ENCODE measurements at places on chromosomes 6 and 20.

DNA sequence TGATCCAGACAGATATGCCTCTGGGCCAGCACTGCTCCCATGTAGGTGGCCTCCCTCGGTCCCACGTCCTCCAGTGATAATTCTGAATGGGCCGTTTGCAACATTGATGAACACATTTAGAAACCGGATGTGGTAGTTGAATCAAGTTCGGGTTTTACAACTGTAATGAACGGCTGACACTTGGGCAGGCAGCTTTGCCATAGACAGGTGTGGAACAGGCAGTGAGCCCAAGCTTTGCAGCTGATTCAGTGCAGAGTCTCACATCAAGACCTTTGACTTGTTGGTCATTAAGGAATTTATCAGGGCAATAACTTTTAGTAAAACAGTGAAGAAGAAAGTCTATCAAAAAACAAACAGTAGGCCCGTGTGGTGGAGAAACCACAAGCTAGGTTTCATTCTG, 466.6 kb upstream of the AGPAT4 start:
- no peak for DNase-seq

GRCh38 chr6:101386982-101387381, 6.5 kb upstream of the GRIK2 start:
- peak; percentile 45 for DNase-seq

DNA sequence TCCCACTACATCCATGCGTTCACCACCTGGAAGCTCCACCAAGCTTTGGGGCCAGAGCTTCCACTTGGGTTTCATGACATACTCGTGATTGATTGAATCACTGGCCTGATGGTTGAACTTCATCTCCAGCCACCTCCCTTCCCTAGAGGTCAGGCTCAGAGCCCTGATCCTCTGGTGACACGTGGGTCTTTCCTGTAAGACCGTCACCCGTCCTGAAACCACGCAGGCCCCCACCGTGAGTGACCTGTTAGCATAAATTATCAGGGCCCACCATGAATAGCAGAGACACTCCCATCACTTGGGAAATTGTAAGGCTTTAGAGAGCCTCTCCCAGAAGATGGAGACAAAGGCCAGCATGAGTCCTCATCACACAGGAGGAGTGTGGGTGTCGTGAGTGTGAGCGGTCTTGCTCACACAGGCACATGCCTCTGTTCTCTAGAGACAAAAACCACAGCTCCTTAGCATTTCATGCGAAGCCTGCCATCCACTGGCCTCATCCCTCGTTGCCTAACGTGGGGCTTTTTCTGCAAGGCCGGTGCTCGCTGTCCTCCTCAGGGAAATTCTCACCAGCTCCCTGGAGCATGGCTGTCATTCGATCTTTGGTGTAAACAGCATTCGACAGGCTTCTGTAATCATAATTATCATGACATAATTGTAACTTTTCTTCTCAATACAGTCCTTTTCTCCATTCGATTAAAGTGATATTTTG, 65.1 kb upstream of the DUSP22 start:
- DNase-seq = no peak

- no peak for DNase-seq
Measured at GRCh38 chr6:69813508-69813907, 16.7 kb upstream of the LMBRD1 start.

GRCh38 chr20:44080064-44080463, 106.9 kb downstream of the JPH2 start:
- DNase-seq = peak; percentile 48

- no peak for DNase-seq
Measured at GRCh38 chr6:165645919-165646318, 17.1 kb downstream of the PDE10A start.

- no peak for DNase-seq
Measured at GRCh38 chr20:16404640-16405039, 168.6 kb downstream of the KIF16B start.

DNA sequence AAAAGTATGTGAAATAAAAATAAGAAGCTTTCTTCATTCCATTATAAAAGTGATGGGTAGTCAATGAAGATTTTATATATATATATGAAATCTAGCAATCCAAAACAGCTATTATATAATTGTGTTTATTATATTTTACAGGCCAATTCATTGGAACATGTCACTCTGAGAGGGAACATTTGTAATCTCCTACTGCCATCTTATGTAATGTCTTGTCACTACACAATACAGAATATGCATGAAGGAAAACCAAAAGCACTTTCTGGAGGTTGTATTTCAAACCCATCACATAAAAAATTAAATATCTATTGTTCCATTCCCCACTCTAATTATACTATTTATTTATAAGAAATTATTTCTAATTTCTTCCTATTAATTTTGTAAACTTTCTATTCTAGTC, 31.5 kb upstream of the IRAK1BP1 start:
- peak; percentile 12 for DNase-seq

DNA sequence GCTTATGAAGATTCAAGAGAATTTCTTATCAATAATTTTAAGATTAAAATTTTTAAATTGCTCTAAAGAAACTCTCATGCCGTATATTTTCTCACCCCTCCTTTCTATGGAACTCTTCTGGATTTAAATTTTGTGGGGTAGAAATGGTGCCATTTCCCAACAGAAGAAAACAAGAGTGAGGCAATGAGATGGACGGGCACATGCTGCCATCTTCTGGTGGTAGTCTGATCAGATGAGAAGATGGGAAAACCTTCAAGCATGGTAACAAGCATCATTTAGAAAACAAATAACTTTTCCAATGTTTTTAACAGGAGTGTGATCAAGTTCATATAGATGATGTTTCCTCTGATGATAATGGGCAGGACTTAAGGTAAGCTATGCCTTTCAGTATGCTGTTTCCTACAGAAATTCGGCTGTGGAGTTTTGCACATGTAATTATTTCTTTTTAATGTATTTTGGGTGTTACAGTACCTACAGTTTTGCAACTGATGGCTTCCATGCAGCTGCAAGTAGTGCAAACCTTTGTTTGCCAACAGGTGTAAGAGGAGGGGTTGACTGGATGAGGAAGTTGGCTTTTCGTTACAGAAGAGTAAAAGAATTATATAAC, 271.4 kb downstream of the EYA4 start:
- DNase-seq = peak; percentile 45

GRCh38 chr6:42179945-42180313, 6.8 kb downstream of the GUCA1A start:
- DNase-seq = no peak

DNA sequence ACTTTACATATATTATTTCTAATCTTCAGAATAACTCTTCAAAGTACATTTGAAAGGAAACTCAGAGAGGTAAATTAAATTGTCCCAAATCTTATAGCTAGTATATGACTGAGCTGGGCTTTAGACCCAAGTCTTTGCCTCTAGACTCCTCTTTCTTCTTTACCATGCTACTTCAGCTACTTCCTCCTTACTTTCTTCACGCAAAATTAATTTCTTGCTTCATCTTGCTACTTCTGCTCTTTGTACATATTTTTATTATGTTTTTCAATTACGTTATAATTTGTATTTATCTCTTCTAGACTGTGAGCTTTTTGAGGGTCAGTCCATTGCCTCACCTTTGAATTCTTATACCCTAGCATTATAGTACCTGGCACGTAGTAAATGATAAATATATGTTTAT, 5.3 kb downstream of the TMEM170B start:
- DNase-seq = no peak

GRCh38 chr6:5995949-5996713, 10.6 kb downstream of the NRN1 start:
- peak; percentile 76 for DNase-seq

DNA sequence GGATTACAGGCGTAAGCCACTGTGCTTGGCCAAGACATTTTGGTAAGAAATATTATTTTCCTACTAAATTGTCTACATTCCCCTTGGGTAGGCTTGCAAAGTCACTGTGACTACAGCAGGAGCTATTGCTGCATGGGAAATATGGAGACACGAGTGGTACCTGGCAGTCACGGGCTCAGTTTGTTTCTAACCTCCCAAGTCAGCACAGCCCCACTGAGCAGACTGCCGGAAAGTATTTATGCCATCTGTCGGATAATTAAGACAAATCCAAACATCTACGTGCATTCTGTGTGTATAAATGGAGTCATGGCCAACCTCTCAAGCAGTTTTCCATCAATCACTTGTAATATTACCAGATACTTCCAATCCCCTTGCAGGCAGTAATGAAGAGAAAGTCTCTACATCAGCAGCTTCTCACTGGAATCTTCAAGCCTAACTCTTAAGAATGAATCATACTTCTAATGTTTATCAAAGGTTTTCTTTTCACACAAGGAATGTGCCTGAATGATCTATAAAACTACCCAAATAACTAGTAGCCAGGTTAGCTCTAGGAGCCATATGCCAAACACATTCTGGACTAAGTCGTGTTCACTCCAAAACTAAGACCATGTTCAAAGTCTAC, 20.1 kb downstream of the PSMB1 start:
- no peak for DNase-seq

- peak; percentile 80 for DNase-seq
Measured at GRCh38 chr6:122014961-122015360, 384.5 kb upstream of the HSF2 start.

- no peak for DNase-seq
Measured at GRCh38 chr6:56140090-56140489, 107.3 kb downstream of the COL21A1 start.

- no peak for DNase-seq
Measured at GRCh38 chr6:166997348-166997747, 1.8 kb upstream of the CEP43 start.

GRCh38 chr6:19697744-19698290, 139.4 kb upstream of the ID4 start:
- DNase-seq = peak; percentile 85

DNA sequence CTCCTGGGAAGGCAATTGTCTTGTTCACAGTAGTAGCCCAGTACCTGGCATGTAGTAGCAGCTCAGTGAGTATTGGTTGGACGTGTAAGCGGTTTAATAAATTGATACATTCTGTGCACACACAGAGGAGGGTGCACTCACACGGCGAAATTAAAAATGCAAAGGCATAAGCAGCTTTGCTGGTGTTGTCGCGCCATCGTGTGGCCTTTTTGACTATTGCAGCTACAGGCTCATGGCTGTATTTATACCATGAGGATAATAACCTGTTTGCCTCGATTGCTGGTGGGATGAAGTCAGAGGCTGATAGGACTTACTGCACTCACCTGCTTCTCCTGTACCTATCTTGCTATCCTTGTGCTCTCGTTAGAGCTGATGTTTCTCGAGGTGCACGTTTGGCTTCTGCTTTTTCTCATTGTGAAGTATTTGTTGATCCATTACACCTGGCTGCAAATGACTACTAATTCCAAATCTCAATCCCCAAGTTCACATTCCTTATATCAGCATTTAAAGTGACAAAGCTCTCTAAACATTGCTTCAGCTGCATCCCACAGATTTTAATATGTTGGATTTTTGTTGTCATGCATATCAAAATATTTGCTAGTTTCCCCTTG, 61.5 kb downstream of the TBXT start:
- DNase-seq = peak; percentile 43

DNA sequence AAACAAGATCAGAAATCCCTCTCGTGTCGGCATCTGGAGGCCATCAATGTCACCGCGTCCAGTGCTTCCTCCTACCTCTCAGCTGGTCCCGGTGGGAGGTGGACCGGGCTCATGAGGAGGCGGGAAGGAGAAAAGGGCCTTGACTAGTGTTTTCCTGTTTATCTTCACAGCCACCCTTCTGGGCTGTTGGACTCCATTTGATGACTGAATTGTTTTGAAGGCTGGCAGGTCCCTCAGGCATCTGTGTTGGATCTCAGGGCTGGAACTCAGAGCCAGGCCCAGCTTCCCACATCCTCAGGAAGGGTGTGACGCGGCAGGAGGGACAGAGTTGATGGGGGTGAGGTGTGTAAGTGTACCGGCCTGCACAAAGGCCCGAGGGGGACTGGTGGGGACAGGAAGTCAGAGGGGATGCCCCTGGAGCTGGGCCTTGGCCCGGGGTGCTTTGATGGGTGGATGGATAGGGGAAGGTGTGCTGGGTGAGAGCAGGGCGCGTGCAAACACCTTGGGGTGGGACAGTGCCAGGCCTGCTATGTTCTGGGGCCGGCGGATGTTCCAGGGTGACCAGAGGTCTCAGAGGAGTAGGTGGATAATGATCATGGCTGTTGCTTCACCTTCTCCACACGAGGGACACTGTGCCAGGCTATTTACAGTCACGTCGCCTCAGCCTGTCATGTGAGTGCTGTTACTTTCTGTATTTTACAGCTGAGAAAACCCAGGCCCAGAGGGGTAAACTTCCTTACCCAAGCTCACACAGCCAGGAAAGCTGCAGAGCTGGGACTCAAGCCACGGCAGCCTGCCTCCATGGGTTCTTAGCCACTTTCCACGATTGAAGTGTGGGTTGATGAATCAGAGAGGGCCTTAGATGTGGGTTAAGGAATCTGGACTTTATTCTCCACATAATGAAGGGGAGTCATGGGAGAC, 17.9 kb upstream of the CHMP4B start:
- DNase-seq = peak; percentile 22

DNA sequence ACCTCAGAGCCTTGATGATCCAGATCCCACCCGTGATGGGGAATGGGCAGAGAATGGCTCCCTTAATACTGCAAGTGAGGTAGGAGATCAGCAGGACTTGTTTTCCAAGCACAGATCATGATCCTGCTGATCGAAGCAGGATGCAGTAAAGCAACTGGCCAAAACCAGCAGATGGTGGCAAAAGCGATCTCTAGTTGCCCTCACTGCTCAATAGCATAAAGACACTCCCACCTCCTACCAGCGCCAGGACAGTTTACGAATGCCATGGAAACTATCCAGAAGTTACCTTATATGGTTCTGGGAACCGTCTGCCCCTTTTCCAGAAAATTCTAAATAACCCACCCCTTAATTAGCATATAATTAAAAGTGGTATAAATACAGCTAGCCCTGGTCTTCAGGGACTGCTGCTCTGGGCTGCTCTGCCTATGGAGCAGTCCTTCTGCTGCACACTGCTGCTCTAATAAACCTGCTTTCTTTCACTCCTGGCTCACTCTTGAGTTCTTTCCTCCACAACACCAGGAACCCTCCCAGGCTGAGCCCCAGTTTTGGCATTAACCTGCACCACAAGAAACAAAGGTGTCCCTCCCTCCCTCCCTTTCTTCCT, 415.8 kb downstream of the PREX1 start:
- DNase-seq = no peak

DNA sequence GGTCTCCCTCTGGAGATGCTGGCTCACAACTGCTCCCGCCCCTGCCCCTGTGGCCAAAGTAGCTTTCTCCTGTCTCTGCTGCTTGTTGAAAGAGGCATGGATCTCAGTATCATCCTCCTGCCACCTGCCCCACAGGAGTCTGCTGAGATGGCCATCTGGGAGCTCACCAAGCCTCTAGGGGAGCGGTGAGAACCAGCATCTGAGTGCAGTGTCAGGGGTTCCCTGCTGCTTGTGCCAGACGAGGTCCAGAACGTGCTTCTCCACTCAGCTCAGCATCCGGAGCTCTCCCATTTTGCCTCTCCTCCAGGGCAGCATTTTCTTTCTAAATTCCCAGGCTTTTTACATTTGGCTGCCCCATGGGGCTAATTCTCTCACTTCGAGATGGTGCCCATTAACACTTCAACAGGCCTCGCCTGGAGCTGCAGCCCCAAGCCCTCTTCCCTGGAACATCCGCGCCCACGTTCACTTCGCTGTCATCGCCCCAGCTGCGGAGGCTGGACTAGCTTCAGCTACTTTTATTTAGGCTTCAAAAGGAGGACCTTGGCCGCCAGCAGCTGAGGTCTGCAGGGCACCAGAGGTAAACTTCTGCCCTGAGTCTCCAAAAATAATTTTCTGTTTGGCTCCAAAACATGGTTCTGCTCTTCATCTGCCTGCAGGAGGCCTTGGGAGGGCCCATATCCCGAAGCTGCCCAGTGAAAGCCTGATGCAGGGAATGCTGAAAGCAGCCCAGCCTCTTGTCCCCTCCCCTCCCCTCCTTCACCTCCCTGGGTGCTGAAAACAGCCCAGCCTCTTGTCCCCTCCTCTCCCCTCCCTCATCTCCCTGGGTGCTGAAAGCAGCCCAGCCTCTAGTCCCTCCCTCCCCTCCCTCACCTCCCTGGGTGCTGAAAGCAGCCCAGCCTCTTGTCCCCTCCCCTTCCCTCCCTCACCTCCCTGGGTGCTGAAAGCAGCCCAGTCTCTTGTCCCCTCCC, 25.2 kb upstream of the MLN start:
- peak; percentile 49 for DNase-seq
